Activated naive CD4-positive, alpha-beta T cell treated with anti-CD3 and anti-CD28 coated beads, Interleukin-2, amount 10 ng/mL, durations not matched to agents 7 days and 5 days (primary cell): ENCODE measurements at places on chromosomes 6 and 20.

- no peak overlapping the region for H3K27ac ChIP-seq
- DNase-seq = no peak
- peaks cover 4% of the 10 kb centered on the region for H3K27me3 ChIP-seq
- H3K36me3 ChIP-seq = peaks cover 12% of the 10 kb centered on the region
These were observed 48.2 kb downstream of the ARHGAP18 start for GRCh38 chr6:129661536-129662405.

GRCh38 chr6:139586273-139586672 is 211.8 kb upstream of the CITED2 start:
- H3K27ac ChIP-seq = no peak overlapping the region
- peaks cover 19% of the 10 kb centered on the region for H3K27me3 ChIP-seq
- peaks cover 3% of the 10 kb centered on the region for H3K4me1 ChIP-seq
- H3K4me3 ChIP-seq = no peak overlapping the region
- DNase-seq = no peak

- peaks cover 36% of the 10 kb centered on the region for H3K4me1 ChIP-seq
- peaks cover 3% of the 10 kb centered on the region for H3K27me3 ChIP-seq
- H3K27ac ChIP-seq = no peak overlapping the region
- no peak for DNase-seq
- no peaks in the 10 kb centered on the region for H3K36me3 ChIP-seq
- no peak overlapping the region for H3K4me3 ChIP-seq
These were observed 19.4 kb upstream of the MYB start for GRCh38 chr6:135161411-135162395.

DNA sequence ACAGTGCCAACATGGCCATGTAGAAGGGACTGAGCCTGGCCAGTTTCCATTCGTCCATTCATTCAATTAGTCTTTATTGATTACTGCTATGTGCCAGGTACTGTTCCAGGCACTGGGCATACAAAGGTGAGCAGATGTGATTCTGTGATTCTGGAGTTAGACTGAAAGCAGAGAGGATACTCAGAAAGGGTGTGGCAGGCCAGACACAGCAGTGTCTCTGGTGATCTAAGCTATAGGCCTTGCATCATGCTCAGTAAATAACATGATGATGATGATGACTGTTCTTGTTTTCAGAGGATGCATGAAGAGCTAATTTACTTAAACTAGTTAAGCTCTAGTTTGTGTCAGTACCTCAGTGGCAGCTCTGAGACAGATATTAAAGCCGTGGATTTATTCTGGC is 31.4 kb upstream of the FUCA2 start:
- peaks cover 18% of the 10 kb centered on the region for H3K36me3 ChIP-seq
- peak overlapping the region; percentile 84 for H3K27ac ChIP-seq
- peaks cover 85% of the 10 kb centered on the region for H3K4me1 ChIP-seq
- no peak overlapping the region for H3K4me3 ChIP-seq

- no peak overlapping the region for H3K4me3 ChIP-seq
- DNase-seq = no peak
- peaks cover 47% of the 10 kb centered on the region for H3K36me3 ChIP-seq
- no peaks in the 10 kb centered on the region for H3K27me3 ChIP-seq
- no peaks in the 10 kb centered on the region for H3K4me1 ChIP-seq
These were observed 89.7 kb upstream of the EMILIN3 start for GRCh38 chr20:41456351-41456750.

DNA sequence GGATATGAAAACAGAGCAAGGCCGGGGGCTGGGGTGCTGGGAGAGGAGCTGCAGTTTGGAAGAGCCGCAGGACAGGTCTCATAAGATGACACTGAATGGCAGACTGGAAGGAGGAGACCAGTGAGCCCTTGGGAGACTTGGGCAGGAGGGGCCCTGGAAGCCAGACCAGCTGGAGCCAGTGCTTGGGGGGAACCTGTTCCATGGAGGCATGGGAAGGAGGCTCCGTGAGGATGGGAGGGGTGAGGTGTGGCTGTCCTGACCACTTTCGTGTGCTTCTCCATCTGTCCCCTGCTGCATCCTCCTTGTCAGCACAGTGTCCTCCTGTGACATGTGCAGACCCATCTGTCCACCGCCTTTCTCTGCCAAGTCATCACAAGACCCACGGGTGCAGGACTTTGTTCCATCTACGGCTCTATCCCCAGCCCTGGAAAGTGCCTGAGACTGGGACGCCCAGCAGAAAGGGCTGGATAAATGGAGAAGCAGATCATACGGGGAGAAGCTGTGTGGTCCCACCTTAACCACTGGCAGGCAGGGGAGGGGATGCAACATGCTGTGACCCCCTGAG is 84.8 kb upstream of the MPC1 start:
- no peak overlapping the region for H3K4me3 ChIP-seq
- H3K27me3 ChIP-seq = peaks cover 8% of the 10 kb centered on the region
- no peak for DNase-seq
- H3K36me3 ChIP-seq = no peaks in the 10 kb centered on the region

DNA sequence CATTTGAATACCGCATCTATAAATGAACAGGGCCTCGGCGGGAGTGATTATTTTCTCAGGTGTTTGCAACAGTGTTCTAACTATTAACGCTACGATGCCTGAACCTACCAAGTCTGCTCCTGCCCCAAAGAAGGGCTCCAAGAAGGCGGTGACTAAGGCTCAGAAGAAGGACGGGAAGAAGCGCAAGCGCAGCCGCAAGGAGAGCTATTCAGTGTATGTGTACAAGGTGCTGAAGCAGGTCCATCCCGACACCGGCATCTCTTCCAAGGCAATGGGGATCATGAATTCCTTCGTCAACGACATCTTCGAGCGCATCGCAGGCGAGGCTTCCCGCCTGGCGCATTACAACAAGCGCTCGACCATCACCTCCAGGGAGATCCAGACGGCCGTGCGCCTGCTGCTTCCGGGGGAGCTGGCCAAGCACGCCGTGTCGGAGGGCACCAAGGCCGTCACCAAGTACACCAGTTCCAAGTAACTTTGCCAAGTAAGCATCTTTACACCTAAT is 70.9 kb downstream of the HFE start:
- H3K27ac ChIP-seq = peak overlapping the region; percentile 98
- H3K27me3 ChIP-seq = peaks cover 18% of the 10 kb centered on the region
- DNase-seq = peak; percentile 91

DNA sequence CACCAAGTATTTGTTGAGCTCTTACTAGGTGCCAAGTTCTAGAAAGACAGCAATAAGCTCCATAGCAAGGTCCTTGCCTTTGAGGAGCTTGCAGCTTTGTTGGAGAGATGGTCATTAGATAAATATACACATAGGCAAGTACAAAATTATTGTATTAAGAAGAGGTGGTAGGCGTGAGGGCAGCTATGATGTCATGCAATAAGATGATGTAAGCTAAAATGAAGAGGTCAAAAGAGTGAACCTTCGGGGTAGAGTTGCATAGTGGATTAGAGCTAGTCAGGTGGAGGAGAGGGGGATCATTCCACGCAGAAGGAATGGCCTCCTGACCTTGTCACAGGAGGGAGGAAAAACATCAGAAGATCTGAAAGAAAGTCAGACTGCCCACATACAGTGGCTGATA is 141.9 kb upstream of the PCSK2 start:
- no peak overlapping the region for H3K27ac ChIP-seq
- H3K4me3 ChIP-seq = no peak overlapping the region
- DNase-seq = no peak
- H3K4me1 ChIP-seq = no peaks in the 10 kb centered on the region
- H3K36me3 ChIP-seq = no peaks in the 10 kb centered on the region

- H3K27me3 ChIP-seq = no peaks in the 10 kb centered on the region
- DNase-seq = no peak
- no peak overlapping the region for H3K4me3 ChIP-seq
- H3K27ac ChIP-seq = no peak overlapping the region
These were observed 458.2 kb downstream of the FRK start for GRCh38 chr6:115602466-115602865.

DNA sequence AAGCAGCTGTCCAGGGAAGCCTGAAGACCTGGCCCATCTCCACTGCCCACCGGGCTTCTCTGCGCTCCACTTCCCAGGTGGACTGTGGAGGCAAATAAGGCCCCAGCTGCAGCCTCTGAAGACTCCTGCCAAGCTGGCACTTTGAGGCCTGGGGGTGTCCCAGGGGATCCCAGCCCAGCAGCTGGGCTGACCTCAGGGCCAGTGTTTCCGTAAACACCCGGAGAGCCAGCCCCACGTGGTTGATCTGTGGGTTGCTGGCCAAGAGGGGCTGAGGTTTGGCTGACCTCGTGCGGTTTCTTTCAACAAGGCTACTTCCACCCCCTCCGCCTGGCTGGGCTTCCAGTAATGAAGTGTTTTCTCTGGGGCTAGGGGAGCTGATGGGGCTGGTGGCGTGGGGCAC is 12.4 kb upstream of the CCN5 start:
- peaks cover 8% of the 10 kb centered on the region for H3K27me3 ChIP-seq
- no peaks in the 10 kb centered on the region for H3K36me3 ChIP-seq
- no peak for DNase-seq
- H3K4me1 ChIP-seq = no peaks in the 10 kb centered on the region
- no peak overlapping the region for H3K4me3 ChIP-seq
- no peak overlapping the region for H3K27ac ChIP-seq

DNA sequence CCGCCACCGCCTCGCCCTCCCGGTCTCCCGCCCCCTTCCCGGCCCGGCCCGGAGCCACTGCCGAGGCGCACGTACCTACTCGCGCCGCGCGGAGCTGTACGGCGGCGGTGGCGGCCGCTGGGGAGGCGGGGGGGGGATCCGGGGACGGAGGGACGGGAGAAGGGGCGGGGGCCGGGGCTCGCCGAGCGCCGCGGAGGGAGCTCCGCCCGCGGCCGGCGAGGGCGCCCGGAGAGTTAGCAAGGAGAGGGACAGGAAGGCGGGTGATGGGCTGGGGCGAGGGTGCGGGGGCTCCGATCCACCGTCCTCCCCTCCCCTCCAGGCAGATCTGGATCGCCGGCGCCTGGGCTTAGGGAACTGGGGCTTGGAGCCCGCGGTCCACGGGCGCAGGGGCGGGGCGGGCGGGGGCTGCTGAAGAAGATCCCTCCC is 548 bp upstream of the TMEM74B start:
- H3K4me3 ChIP-seq = peak overlapping the region; percentile 33
- no peaks in the 10 kb centered on the region for H3K36me3 ChIP-seq
- peaks cover 11% of the 10 kb centered on the region for H3K4me1 ChIP-seq
- no peak overlapping the region for H3K27ac ChIP-seq
- DNase-seq = no peak

DNA sequence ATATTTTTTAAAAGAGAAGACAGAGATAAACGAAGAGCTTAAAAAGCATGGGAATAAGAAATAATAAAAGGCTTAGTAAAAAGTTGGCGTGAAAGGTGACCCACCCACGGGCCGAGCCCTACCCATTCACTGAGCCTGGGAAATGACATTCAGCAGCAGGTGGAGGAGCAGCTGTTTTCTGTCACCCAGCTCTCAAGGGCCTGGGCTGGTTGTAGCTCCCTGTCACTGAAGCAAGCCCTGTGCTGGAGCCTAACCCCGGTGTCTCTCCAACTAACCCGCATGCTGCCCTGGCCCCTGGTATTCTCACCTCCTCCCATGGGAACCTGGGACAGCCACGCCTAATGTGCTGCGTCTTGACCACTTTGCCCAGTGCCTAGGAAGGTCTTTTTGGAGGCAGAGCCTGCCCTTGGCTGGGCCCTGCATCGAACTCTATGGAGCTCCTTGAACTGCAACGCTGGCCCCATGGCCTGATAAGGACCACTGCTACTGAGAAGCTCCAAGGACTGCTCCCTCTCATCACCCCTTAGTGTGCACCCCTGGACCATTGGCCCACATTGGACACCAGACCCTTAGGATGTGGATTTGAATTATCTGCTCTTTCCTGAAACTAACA is 68.8 kb upstream of the IYD start:
- no peak overlapping the region for H3K27ac ChIP-seq
- no peak overlapping the region for H3K4me3 ChIP-seq
- peaks cover 8% of the 10 kb centered on the region for H3K27me3 ChIP-seq
- H3K36me3 ChIP-seq = peaks cover 2% of the 10 kb centered on the region

GRCh38 chr6:133128191-133128590 is 113.0 kb upstream of the EYA4 start:
- no peaks in the 10 kb centered on the region for H3K36me3 ChIP-seq
- no peak for DNase-seq
- no peak overlapping the region for H3K4me3 ChIP-seq
- H3K4me1 ChIP-seq = no peaks in the 10 kb centered on the region
- H3K27me3 ChIP-seq = no peaks in the 10 kb centered on the region

DNA sequence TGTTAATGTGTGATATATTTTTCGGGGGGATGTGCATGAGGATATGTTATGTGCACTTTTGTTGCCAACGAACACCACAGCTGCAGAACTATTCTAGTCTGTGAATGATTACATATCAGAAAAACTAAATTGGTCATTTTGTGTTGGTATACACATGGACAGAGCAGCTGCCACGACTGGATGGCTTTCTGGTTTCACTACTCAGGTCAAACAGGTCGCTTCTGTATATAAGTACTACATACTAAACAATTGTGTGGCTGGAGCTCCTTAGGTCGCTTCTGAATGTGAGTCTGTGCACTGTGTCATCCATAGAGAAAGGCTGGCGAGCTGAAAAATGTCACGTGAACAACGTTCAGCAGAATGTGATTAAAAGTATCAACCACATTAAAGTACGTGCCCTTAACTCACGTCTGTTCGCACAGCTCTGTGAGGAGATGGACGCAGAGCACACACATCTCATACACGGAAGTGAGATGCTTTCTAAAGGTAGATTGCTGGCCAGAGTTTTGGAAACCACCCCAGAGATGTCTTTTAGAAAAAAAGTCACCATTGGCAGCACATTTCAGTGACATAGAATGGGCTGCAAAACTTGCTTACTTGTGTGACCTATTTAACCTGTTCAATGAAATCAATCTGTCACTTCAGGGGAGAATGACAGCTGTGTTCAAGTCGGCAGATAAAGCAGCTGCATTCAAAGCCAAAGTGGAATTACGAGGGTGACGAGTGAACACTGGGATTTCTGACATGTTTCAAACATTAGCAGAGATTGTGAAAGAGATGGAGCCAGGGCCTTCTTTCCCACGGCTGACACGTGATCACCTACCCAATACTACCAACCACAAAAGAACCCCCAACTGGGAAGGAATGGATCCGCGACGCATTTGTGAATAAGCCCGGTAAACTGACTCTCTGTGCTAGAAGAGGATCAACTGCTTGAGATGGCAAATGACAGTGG is 176.6 kb downstream of the PDE10A start:
- no peak overlapping the region for H3K4me3 ChIP-seq
- no peaks in the 10 kb centered on the region for H3K36me3 ChIP-seq

DNA sequence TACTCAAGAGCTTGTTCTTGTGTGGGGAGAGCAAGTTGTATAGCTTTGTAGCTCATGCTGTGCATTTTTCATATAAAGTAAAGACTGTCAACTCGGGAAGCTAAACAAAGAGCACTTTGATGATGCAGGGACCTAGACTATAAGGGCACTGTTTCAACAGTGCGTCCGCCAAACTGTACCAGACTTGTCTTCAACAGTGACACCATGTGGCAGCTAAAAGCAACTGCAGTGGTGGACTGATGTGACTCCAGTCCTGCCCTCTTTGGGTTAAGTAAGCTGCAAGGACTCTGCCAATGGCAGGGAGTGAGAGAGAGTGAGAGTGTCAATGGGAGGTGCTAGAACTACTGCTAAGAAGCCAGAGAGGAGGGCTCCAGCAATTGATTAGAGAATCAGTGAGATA is 48.1 kb upstream of the MC3R start:
- DNase-seq = no peak
- H3K4me3 ChIP-seq = no peak overlapping the region
- H3K36me3 ChIP-seq = no peaks in the 10 kb centered on the region
- no peaks in the 10 kb centered on the region for H3K27me3 ChIP-seq
